Neural progenitor cell (in vitro differentiated cells): ENCODE measurements at places on chromosomes 1 and 21. TPM values are rescaled to one million over a fixed set of nuclear protein-coding genes. Genes with fewer than 3 reads are reported as not detected.

The RGS1 gene
- total RNA-seq: not detected in 2 replicates

DNA sequence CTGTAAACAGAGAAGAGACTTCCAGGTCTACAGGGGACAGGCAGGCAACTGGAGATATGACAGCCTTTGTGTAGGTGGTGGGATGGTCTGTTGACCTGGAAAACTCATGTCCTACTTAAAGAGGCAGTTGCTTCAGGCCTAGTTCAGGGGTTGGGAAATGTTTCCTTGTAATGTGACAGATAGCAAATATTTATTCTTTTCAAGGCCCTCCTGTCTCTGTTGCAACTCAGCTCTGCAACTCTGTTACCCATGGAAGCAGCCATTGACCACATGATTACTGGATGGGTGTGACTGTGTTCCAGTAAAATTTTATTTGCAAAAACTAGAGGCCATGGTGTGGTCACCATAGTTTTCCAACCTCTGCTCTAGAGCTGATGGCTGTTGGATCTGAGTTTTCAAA is 341.9 kb downstream of the PTBP2 start:
- DNase-seq: no peak

- DNase-seq: no peak
These were observed 17.8 kb upstream of the NFASC start for GRCh38 chr1:204852854-204853253.

- no peak for DNase-seq
These were observed 78.4 kb downstream of the OLFM3 start for GRCh38 chr1:101918277-101918676.

The MGST3 gene
- total RNA-seq: 69.7 and 94.7 TPM in 2 replicates
